Midbrain (tissue), 1 donor: ENCODE measurements at places on chromosomes 7 and 10.

- DNase-seq: no peak
These were observed 913 bp downstream of the NPY start for GRCh38 chr7:24284699-24285506.

DNA sequence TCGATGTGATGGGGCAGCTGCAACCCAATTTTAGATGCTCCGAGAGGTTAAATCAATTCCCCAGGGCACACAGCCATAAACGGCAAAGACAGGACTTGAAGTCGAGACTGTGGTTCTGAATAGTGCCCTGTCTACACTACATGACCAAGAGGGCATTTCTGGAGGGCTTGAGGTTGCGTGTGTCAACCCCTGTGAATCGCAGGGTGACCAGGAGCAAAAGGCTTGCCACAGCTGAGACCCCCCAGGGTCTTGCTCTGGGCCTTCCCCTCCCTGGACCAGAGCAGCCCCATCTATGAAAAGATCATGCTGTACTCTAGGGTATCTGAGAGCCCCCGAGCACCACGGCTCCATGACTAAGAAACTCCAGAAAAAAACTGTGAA is 26.8 kb upstream of the RASGEF1A start:
- no peak for DNase-seq

DNA sequence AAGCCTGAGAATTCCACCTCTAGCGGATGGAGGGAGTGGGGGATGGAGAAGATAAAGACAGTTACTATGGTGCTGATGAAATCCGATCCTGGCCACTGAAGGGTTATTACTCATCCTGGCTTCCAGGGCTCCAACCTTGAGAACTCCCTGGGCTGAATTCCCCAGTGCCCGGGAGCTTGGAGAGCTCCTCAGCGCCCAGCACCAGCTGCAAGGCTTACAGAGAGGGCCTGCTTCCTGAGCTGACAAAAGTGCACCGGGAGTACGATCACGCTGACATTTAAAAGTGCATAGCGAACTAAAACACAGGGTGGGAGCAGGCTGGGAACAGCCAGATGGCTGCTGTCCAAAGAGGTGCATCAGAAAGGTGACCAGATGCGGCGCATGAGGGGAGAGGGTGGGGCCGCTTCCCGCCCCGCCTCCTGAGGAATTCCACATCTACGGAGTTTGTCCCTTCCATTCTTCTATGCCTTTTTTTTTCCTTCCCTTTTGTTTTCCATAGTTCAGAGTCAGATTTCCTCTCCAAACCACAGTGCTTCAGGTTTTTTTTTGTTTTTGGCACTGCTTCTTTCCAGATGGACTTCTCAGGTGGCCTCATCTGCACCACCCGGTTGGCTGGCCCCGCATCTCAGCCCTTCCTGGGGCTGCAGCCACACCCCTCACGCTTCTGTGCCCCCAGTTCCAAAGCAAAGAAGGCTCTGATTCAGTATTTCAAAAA is 62.4 kb upstream of the MKRN1 start:
- DNase-seq: no peak

DNA sequence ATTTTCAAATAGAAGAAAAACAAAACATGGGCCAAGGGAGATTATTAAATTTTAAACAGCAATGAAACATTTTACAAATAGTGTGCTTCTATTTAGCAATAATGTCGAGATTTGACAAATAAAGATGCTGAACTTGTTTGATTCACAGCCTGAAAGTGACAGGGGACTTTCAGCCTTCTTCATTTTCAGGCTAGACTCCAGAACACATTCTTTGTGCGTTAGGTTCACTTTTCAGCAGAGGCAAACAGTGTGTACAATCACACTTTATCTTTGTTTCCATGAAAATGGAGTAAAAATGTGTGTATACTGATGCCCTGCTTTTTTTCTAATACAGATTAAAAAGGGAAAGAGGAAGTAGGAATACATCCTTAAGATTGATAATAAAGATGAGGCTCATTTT is 35.6 kb downstream of the FAM171A1 start:
- DNase-seq: no peak

- no peak for DNase-seq
These were observed 317.8 kb upstream of the MTPN start for GRCh38 chr7:136294977-136295376.

GRCh38 chr10:30208330-30208729 is 140.7 kb downstream of the MTPAP start:
- no peak for DNase-seq

- no peak for DNase-seq
These were observed 25.6 kb upstream of the PIK3CG start for GRCh38 chr7:106839511-106839910.

DNA sequence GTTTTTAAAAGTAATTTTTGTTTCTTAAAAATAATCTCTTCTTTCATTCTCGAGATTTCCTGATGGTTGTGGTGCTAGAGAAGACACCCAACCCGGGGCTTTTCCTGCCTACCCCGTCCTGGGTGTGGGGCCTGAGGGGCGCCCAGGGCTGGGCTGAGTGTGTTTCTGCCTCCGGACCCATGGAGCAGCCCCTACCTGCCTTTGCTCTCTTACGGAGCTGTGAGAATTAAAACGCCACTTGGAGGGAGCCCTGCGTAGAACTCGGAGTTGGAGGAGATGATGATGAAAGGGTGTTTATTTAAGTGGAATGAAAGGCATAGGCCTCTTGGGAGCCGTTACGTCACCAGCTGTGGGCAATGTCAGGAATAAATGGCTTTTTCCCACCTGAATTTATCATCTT is 261.8 kb upstream of the SHH start:
- no peak for DNase-seq

- no peak for DNase-seq
These were observed 15.6 kb upstream of the MKRN1 start for GRCh38 chr7:140494867-140495266.

GRCh38 chr7:7719236-7719635 is 829 bp upstream of the RPA3 start:
- peak; percentile 27 for DNase-seq

DNA sequence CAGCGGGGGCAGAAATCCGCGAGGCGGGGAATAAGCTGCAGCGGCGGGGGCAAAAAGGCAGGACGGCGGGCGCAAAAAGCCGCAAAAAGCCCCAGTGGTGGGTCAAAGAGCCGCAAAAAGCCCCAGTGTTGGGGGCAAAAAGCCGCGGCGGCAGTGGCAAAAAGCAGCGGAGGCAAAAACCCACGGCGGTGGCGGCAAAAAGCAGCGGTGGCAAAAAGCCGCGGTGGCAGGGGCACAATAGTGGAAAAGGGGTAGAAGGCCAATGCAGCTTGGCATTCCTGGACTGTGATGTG is 525.3 kb downstream of the ZNF33B start:
- DNase-seq: no peak

GRCh38 chr7:100435401-100436304 is 644 bp downstream of the PPP1R35 start:
- DNase-seq: no peak

DNA sequence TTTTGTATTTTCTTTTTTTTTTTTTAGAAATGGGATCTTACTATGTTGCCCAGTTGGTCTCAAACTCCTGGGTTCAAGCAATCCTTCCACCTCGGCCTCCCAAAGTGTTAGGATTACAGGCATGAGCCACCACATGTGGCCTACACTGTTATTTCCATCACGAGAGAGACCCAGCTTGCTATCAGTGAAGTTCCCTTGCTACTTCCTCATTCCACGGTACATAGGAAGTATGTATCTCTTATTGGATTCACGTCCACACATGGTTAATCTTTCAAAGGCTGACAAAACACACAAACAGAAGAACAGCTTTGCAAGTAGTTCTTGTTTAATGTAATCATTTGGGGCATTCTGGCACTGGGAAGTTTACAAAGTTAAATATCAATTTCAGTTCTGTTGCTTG is 50.9 kb downstream of the DCLRE1A start:
- no peak for DNase-seq

DNA sequence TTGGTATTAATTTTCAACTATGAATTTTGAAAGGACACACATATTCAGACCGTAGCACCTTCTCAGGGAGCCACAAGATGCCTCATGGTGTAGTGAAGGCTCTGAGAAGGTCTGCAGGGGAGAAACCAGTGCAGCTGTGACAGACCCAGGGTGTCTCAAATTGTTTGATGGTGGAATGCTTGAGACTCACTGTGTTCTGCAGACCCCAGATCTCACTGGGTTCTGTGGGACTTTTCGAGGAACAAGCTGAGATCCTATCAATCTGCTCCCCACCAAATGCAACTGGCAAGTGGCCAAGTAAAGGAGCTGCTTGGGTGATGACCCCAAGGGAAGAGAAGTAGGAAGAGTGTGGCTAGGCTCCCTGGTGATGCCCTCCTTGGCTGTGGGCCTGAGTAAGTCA is 130.5 kb upstream of the UNC5B start:
- no peak for DNase-seq

DNA sequence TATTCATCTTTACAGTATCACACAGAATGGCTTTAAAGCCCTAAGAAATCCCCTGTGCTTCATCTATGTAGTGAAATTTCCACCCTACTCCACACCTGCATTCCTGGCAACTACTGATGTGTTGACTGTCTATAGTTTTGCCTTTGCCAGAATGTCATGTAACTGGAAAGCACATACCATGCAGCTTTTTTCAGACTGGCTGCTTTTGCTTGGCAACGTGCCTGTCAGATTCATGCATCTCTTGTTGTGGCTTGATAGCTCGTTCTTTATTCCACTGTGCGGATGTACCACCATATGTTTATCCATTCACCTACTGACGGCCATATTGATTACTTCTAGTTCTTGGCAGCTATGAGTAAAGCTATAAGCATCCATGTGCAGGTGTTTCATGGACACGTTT is 30.6 kb downstream of the RBM17 start:
- DNase-seq: no peak

DNA sequence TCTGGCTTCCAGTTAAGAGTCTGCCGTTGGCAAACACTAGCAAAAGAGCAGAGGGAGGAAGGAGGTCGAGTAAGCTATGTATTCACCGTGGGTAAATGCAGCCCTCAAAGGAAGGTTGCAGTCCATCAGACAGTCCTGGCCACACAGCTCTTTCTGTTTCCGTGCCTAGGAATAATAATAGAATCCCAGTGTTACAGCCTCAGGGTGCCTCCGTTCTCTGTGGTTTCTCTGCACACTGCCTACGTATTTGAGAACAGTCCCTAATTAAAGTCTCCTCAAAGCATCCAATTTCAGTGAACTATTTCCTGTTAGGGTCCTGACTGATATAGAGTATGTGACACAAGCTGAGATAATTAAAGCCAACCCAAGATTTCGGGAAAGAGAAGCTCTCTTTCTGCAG is 176.7 kb downstream of the GPAM start:
- no peak for DNase-seq

DNA sequence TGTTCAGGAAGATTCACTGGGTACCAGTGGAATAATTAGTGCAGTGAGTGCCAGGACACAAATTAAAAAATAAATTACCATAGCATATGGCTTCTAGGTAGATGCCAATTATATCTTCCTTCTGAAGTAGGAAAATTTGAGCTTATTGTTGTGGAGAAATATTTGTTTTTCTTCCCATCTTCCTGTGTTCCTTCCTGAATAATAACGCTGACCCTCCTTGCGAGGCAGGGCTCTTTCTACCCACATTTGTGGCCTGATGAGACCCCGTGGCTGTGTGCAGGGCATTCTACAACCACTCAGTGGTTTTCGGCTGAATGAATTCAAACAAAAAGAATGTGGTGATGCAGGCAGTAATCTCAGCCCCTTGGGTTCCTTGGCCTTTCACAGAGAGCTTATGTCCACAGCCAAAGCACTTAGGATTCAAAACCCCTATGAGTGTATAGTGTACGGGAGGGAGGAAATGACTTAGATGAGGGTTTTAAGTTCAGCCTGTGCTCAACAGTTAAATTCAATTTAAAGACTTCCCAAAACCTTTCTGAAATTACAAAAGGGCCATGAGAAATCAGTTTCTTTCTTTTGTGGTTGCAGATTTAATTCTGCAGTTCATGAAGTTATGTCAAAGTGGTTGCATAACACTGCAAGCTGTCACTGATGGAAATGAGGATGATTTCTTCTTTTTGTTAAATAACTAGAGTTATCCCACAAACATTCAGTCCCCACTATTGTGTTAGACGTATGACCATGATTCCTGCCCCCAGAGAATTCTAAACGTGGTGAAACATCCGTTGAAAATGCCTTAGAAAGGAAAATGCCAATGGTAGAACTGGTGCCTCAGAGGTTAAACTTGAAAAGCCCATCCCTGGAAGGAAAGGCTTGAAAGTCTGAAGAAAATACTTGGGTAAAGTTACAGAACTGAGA is 255.3 kb downstream of the FZD1 start:
- no peak for DNase-seq

- no peak for DNase-seq
These were observed 173.5 kb downstream of the SEMA3E start for GRCh38 chr7:83475420-83475819.

DNA sequence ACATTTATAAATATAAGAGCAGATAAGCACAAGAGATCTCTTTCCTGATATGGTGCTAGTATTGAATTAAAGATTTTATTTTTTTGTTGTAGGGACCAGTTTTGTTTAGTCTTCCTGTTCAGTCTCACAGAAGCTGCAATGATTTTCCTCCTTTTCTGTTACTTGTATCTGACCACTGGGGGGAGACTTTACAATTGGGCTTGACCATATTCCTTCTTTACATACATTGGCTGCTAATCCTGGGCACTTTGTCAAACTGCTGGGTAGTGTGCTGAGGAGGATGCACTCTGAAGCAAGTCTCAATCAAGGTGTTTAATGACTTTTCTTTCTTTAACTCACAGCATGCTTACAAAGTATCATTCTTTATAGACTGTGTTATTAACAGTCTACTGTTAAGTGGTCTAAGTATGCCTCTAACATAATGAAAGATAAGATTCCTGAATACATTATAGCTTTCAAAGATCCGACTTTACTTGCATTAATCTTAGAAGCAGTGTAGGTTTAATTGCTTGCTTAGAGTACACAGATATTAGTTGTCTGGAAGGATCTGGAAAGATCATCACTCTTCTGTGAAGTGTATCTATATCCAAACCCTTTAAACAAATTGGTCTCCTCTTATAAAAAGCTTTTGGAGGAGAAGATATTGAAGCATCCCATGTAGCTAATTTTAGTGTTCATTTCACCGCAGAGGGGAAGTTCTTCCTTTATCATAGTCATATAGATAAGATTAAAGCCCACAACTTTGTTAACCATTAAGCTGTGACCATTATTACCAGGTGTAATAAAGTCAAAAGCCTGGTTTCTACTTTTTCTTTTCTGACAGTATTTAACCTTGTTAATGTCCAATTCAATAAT is 3.1 kb downstream of the PALS2 start:
- DNase-seq: peak; percentile 40

- no peak for DNase-seq
These were observed 49.1 kb upstream of the NPTX2 start for GRCh38 chr7:98567991-98568390.

DNA sequence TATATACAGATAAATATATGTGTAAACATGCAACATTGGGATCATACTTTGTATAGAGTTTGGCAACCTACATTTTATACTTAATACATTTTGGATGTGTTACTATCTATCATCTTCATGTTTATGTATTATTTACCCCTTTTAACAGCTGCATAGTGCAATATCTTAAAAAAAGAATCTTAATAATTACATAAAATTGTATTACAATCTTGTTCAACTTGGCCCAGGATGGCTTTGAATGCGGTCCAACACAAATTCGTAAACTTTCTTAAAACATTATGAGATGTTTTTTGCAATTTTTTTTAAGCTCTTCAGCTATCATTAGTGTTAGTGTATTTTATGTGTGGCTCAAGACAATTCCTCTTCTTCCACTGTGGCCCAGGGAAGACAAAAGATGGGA is 26.3 kb upstream of the PRPS1L1 start:
- no peak for DNase-seq

- no peak for DNase-seq
These were observed 33.4 kb upstream of the VWDE start for GRCh38 chr7:12436896-12437535.
